T-helper 17 cell (primary cell): ENCODE measurements at places on chromosomes 4 and X. TPM values are rescaled to one million over a fixed set of nuclear protein-coding genes. Genes with fewer than 3 reads are reported as not detected.

GRCh38 chr4:79687006-79687405 lies 279.0 kb upstream of the GK2 start:
- peaks cover 37% of the 10 kb centered on the region for H3K27me3 ChIP-seq
- no peak for DNase-seq
- no peaks in the 10 kb centered on the region for H3K4me1 ChIP-seq
- H3K27ac ChIP-seq: no peak overlapping the region

GRCh38 chr4:24321616-24322015 lies 262.7 kb downstream of the DHX15 start:
- DNase-seq: no peak
- H3K36me3 ChIP-seq: no peaks in the 10 kb centered on the region
- H3K27me3 ChIP-seq: no peaks in the 10 kb centered on the region
- H3K27ac ChIP-seq: no peak overlapping the region
- no peak overlapping the region for H3K4me3 ChIP-seq

DNA sequence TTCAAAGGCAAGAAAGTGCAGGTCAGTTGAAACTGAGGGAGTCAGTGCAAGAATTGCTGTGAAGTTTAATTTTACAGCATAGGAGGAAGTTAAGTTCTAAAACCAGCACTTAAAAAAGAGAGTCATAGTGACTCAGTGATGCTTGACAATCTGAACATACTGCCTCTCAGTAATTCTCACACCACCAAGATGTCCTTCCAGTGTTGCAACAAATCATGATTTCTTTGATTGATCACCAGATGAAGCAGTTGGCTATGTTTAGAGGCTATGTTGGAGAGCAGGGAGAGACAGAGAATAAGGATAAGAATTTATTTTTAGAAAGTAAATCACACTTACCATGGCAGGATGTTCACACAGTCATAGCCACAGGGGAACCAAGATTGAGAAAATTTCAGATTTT lies 13.2 kb downstream of the TRIM2 start:
- H3K36me3 ChIP-seq: peaks cover 2% of the 10 kb centered on the region
- no peak overlapping the region for H3K4me3 ChIP-seq
- H3K4me1 ChIP-seq: peaks cover 10% of the 10 kb centered on the region
- H3K27ac ChIP-seq: peak overlapping the region; percentile 29

DNA sequence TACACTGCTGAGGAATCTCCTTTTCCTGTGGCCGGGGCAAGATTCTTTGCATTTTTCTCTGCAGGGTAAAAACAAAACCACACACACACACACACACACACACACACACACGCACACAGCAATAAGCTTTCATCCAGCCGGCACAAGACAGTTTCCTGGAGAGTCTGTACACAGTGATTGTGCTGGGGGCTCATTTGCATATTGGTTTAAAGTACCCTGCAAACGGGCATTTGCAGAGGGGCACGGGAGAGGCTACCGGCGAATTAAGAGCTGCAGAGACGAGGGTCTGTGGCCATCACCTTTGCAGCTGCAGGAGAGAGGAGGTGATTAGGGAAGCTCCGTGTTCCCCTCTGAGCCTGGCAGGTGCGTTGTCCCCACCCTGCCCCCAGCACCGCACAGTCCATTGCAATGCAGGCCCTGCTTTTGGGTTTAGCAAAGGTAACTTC lies 219.9 kb downstream of the SHOX start:
- H3K27ac ChIP-seq: no peak overlapping the region
- no peak for DNase-seq
- peaks cover 3% of the 10 kb centered on the region for H3K4me1 ChIP-seq
- no peaks in the 10 kb centered on the region for H3K27me3 ChIP-seq
- H3K36me3 ChIP-seq: no peaks in the 10 kb centered on the region
- H3K4me3 ChIP-seq: no peak overlapping the region

GRCh38 chr4:177308847-177309521 lies 690 bp upstream of the NEIL3 start:
- no peaks in the 10 kb centered on the region for H3K27me3 ChIP-seq
- DNase-seq: no peak
- H3K4me1 ChIP-seq: peaks cover 10% of the 10 kb centered on the region
- peak overlapping the region; percentile 82 for H3K27ac ChIP-seq
- H3K36me3 ChIP-seq: no peaks in the 10 kb centered on the region
- peak overlapping the region; percentile 95 for H3K4me3 ChIP-seq

DNA sequence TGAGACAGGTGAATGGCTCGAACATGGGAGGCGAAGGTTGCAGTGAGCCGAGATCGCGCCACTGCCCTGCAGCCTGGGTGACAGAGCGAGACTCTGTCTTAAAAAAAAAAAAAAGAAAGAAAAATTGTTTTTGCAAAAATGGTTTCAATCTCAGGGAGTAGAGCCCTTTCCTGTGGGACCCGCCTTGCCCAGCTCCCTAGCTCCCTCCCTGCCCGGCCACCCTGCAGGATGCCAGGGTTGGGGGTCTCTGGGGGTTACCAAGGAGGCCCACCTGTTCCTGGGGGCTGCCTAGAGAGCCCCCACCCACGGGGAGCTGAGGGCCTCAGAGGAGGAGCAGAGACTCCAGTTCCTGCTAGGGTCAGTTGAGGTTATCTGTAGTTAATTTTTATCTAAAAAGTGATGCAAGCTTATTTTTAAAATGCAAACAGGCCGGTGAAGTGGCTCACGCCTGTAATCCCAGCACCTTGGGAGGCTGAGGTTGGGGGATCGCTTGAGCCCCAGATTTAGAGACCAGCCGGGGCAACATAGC lies 18.7 kb upstream of the PLCXD1 start:
- H3K4me1 ChIP-seq: peaks cover 2% of the 10 kb centered on the region
- DNase-seq: no peak
- H3K27ac ChIP-seq: no peak overlapping the region
- H3K4me3 ChIP-seq: no peak overlapping the region

DNA sequence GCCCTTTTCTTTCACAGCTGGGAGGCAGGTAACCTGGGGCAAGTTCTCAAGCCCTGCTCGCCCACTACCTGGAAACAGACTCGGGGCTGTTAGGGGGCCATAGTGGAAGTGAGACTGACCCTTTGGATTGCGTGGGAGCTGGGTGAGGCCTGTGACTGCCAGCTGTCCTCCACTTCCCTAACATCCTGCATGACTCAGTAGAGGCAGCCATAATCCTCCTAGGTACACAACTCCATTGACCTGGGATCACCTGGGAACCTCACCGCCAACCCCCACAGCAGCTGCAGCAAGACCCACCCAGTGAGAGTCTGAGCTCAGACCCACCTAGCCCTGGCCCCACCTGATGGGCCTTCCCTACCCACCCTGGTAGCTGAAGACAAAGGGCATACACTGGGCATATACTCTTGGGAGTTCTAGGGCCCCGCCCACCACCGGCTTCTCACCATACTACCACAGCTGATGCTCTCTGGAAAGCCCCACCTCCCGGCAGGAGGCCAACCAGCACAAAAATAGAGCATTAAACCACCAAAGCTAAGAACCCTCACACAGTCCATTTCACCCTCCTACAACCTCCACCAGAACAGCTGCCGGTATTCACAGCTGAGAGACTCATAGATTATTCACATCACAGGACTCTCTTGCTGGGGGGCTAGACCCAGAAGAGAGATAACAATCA lies 61.1 kb upstream of the DCTD start:
- no peak for DNase-seq
- no peak overlapping the region for H3K27ac ChIP-seq
- no peak overlapping the region for H3K4me3 ChIP-seq
- H3K27me3 ChIP-seq: peaks cover 54% of the 10 kb centered on the region

DNA sequence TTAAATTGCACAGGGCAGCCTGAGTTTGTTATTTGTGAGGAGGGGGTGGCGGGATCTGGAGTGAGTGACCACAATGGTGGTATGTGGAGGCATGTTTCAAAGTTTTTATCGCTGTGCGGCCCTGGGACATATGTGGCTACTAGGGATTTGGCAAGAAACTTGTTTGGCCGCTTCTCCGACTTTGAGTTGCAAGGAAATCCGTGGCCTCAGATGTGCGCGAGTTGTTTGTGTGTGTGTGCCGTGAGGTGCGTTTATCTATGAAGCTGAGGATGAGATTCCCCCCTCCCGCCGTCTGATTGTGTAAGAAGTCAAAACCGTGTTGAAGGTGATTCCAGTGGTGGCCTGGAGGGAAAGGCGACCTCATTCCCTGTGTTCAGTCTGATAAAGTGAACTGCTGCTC lies 1.4 kb downstream of the JADE3 start:
- H3K27ac ChIP-seq: peak overlapping the region; percentile 16
- H3K36me3 ChIP-seq: no peaks in the 10 kb centered on the region
- H3K4me1 ChIP-seq: peaks cover 7% of the 10 kb centered on the region
- H3K27me3 ChIP-seq: peaks cover 23% of the 10 kb centered on the region

DNA sequence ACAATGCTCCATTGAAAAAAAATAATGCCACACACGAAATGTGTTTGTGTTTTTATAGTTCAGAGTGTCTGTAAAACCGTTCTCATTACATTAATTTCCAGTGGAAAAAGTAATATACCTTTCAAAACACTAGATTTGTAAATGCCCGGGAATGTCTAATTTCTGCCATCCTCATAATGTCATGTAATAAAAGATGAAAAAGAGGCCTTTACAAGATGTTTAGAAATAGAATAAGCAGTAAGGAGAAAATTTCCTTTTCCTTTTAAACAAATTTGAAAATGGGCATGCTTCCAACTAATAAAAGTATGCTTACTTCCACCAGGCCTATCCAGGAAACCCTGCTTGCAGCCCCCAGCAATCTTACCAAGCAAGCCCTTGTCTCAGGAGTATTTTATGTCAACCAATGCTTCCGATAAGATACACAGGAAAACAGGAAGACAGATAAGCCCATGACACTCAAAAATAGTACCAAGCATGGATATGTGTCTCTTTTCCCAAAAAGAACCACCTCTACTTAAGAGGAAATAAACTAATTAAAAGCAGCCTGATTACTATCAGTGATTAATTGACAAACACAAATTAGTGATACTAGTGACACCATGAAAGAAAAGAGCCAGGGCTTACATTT lies 894.7 kb upstream of the INTU start:
- H3K27me3 ChIP-seq: no peaks in the 10 kb centered on the region
- H3K27ac ChIP-seq: no peak overlapping the region
- H3K4me1 ChIP-seq: no peaks in the 10 kb centered on the region
- DNase-seq: no peak
- H3K36me3 ChIP-seq: no peaks in the 10 kb centered on the region
- no peak overlapping the region for H3K4me3 ChIP-seq

DNA sequence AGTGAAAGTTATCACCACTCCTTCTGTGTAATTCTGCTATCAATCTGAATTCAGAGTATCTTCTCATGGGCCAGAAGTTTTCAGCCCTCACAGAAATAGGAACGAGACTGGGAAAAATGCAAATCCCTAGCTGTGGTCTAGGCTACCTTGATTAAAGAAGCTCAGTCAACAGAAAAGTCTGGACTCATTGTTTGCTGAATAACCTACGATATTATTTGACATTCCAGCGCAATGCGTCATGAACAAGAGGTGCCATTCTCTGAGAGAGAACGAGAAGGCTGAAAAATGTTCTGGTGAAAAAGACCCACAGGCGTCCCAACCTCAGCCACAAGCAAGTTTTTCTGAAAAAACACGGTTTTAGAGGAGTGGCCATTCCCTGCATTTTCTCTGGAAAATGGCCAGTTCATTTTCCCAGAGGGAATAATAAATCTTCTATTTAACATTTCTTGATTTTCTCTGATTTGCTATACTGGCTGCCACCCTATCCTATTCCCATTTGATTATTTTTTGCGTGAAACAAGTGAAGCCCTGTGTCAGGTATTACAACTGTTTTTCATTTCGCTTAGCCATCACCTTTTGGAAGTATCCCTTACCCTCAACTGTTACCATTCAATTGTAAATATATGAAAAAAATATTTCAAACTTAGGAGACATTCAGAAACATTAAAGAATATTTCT lies 1117.6 kb upstream of the PRKX start:
- DNase-seq: no peak
- no peaks in the 10 kb centered on the region for H3K4me1 ChIP-seq
- H3K27ac ChIP-seq: no peak overlapping the region
- no peaks in the 10 kb centered on the region for H3K36me3 ChIP-seq

DNA sequence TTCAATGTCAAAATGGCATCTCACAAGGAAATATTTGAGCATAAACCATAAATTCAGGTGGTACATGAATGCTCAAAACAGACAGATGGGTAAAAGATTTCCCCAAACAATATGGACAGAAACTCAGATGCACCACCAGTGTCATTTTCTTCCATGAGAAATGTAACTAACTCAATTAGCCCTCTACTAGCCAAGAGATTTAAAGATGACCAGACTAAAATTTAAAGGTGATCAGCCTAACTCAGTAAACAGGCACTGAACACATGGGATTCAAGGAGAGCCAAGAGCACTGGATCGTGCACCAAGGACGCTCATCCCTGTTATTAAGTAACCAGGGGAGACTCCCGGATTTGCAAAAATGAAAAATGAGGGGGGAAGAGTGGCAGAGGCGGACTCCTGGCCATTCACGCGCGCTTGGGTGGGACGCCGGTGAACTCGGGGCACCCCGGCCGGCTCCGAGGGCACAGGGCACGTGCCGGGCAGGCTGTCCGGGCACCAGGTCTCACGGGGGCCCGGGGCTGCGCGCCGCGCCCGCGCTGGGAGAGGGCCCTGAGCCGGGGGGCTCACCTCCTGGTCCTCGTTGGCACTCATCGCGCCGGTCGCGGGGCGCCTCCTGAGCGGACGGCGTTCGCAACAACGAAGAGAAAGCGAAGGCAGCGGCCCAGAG lies 490 bp downstream of the RWDD4 start:
- peak; percentile 22 for DNase-seq
- H3K27me3 ChIP-seq: no peaks in the 10 kb centered on the region
- H3K4me3 ChIP-seq: peak overlapping the region; percentile 97
- H3K4me1 ChIP-seq: peaks cover 28% of the 10 kb centered on the region
- no peaks in the 10 kb centered on the region for H3K36me3 ChIP-seq

- no peak for DNase-seq
- H3K36me3 ChIP-seq: peaks cover 3% of the 10 kb centered on the region
- no peak overlapping the region for H3K4me3 ChIP-seq
- peaks cover 25% of the 10 kb centered on the region for H3K27me3 ChIP-seq
Observed at GRCh38 chrX:72258174-72258573, 18.9 kb downstream of the RPS4X start.

GRCh38 chr4:182144626-182145333 lies 98.4 kb upstream of the TENM3 start:
- H3K27ac ChIP-seq: no peak overlapping the region
- peaks cover 2% of the 10 kb centered on the region for H3K36me3 ChIP-seq
- H3K27me3 ChIP-seq: peaks cover 68% of the 10 kb centered on the region
- H3K4me3 ChIP-seq: peak overlapping the region; percentile 80
- no peak for DNase-seq
- H3K4me1 ChIP-seq: peaks cover 3% of the 10 kb centered on the region

- no peaks in the 10 kb centered on the region for H3K4me1 ChIP-seq
- H3K4me3 ChIP-seq: no peak overlapping the region
- H3K27me3 ChIP-seq: peaks cover 8% of the 10 kb centered on the region
- no peaks in the 10 kb centered on the region for H3K36me3 ChIP-seq
Observed at GRCh38 chr4:41140410-41140809, 73.9 kb downstream of the APBB2 start.

DNA sequence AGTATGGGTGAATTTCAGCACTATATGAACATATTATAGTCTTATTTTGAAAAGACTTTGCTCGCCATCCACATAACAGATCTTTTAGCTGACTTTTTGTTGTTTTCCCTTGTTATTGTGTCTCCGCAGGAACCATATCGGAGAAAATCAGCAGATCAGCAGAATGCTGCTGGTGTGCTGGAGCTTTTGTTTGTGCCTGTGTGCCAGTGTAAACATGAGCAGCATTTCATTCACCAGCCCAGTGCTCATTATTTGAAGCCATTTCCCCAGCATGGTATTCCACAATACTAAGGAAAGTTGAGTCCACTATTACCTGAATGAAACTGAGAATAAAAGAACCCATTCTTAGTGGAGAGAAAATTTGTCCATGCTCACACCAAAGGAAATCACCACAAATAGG lies 261.8 kb upstream of the ARX start:
- H3K36me3 ChIP-seq: no peaks in the 10 kb centered on the region
- H3K4me3 ChIP-seq: no peak overlapping the region
- no peaks in the 10 kb centered on the region for H3K27me3 ChIP-seq
- no peak for DNase-seq
- no peaks in the 10 kb centered on the region for H3K4me1 ChIP-seq

Gene COX7B2
- total RNA-seq: not detected

Gene ODAPH
- total RNA-seq: not detected

Gene TRIM60
- total RNA-seq: not detected

Gene DCLK2
- total RNA-seq: not detected
